Activated T-cell treated with anti-CD3 and anti-CD28 coated beads, Interleukin-2, amount 50 U/mL, for 72 hours (primary cell): ENCODE measurements at places on chromosomes 11 and 22. TPM values are rescaled to one million over a fixed set of nuclear protein-coding genes. Genes with fewer than 3 reads are reported as not detected.

The ARRB1 gene
- 16.7 TPM for total RNA-seq

The CHEK1 gene
- total RNA-seq: 135 TPM

The SCUBE1 gene
- total RNA-seq: not detected

The OR8G5 gene
- total RNA-seq: not detected

The DENND6B gene
- 8.5 TPM for total RNA-seq

The OR51B2 gene
- total RNA-seq: not detected

The LRRC74B gene
- not detected for total RNA-seq

The EHF gene
- total RNA-seq: not detected

The KCNK7 gene
- 0.34 TPM for total RNA-seq

The MS4A1 gene
- total RNA-seq: 1.6 TPM

The MSANTD4 gene
- total RNA-seq: 13.9 TPM

The OR10G4 gene
- total RNA-seq: not detected

The OR52E8 gene
- total RNA-seq: not detected

The TMX2 gene
- 54.2 TPM for total RNA-seq

The KCNJ11 gene
- not detected for total RNA-seq

The NPAS4 gene
- total RNA-seq: not detected

The IZUMO1R gene
- not detected for total RNA-seq

The P2RY6 gene
- total RNA-seq: not detected

The SEZ6L gene
- not detected for total RNA-seq

The ACR gene
- total RNA-seq: not detected

The MRPL11 gene
- total RNA-seq: 66.6 TPM

The COA4 gene
- 38.1 TPM for total RNA-seq
